Muscle of back (tissue), 13 donors: ENCODE measurements at places on chromosomes 1 and 21.

DNA sequence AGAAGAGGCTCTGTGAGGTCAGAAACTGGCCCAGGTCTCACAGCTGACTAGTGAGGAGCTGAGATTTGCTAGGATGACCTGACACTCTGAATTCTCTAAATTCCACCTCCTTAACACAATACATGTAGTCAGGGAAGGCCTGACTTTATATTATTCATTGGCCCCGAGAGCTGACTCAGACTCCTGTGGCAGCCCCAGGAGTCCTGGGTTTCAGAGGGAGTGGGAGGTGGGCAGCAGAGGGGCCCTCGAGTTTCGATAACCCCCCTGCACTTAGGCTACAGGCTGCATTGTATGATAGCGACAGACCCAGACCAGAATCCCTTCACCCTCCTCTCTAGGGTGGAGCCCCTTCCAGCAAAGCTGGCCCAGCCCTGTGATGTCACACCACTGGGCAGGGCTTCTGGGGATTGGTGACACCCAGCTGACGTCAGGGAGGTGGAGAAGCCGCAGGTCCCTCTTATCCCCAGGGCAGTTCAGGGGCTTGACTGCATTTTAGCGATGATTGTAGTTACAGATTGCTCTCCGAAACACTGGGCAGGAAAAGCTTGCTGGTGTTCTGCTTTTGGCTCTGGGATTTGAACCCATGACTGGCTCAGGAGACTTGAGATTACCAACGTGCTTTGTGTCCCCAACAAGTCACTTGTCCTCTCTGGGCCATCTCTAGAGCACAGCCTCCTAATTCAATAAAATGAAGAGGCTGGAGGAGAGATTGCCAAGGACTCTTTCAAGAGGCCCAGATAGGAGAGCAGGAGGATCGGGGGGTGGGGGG is 17.0 kb upstream of the GPR37L1 start:
- no peak for DNase-seq

- DNase-seq = no peak
Measured at GRCh38 chr1:193114485-193115095, 7.2 kb upstream of the CDC73 start.

DNA sequence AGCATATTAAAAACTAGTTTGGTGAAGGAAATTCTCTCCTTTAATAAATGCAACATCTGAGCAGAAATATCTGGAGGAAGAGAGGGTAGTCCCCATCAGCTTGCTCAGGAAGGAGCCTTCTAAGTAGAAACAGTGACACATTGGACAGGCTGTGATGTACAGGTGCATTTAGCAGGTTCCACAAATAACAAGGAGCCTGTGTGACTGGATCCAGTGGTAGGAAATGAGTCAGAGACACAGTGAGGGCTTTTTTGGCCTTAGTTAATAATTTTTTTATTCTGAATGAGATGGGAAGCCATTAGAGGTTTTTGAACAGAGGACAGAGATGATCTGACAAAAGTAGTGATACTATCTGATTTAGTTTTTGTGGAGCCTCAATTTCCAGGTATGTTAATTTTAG is 738.9 kb upstream of the PTBP2 start:
- no peak for DNase-seq

DNA sequence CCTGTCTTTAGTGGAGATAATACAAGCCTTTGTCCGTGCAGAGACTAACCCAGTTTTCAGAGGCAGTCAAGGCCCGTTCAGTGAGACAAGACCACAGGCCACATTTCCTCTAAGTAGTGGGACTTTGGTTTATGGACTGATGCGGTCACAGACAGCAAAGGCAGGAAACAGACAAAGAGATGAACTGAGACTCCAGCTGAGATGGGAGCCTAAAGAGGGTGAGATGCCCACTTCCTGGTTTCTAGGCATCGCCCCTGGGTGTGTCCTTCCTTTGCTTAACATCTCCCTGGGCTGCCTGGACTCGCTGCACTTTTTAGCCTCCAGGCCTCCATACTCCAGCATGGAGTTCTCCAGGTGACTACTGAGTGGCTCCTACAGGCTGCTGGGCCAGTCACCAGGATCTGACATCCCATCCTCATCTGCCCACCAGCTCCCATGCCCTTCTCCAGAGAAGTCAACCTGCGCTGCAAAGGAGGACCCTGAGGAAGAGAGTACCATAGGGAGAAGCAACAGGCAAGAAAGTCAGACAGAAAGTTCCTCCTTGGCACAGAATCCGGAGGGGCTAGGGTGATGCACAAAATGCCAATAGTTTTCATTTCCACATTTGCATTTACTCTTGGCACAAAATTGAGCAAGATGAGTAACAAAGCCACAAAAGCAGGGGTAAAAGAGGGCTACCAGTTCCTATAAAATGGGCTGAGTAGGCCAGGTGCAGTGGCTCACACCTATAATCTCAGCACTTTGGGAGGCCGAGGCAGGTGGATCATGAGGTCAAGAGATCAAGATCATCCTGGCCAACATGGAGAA is 15.1 kb downstream of the THEMIS2 start:
- DNase-seq = no peak

GRCh38 chr21:34582506-34583150 is 32.3 kb downstream of the RCAN1 start:
- peak; percentile 36 for DNase-seq

- no peak for DNase-seq
Measured at GRCh38 chr1:162138599-162139181, 69.2 kb downstream of the NOS1AP start.

- no peak for DNase-seq
Measured at GRCh38 chr21:29189353-29189752, 58.9 kb downstream of the MAP3K7CL start.

GRCh38 chr1:5428351-5428750 is 563.9 kb downstream of the NPHP4 start:
- no peak for DNase-seq

DNA sequence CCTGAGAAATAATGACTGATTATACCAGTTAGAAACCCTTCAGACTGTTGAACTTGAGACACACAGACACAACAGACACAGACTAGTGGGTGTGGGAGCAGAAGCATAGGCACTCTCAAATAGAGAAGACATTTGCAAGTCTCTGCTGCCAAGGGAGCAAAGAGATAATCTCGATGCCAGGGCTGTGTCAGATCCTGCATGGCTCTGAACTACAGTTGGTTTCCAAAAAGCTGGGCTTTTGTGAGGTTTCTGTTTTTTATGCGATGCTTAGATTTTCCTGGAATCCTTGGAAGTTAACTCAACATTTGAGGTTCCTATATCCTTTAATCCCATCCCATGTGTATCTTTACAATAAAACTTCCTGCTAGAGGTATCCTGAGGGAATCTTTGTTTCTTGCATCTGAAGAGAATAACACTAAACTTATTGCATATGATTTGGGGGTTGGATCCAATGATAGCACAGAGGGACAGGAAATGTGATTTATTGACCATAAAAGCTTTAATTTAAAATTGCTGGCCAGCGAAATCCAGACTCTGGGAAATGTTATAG is 236.4 kb downstream of the SPATA17 start:
- DNase-seq = no peak

GRCh38 chr1:213761845-213762407 is 225.8 kb upstream of the PROX1 start:
- DNase-seq = no peak

DNA sequence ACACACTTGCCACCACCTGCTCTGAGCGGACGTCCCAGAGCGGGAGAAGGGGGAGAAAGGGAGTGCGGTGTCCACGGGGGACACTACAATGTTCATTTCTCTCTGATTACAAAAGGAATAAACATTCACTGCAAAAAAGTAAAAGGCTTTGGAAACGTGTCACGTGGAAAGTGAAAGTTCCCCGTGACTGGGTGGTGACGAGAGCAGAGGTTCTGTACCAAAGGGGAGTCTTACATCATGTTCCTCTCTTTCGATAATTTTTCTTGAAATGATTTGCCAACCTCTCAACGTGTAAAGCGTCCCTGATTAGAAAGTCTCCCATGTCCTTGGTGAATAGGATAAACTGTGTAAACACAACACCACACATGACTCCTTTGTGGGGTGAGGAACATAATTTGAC is 22.0 kb upstream of the PRDM15 start:
- DNase-seq = no peak

- DNase-seq = no peak
Measured at GRCh38 chr1:1943834-1944570, 24.9 kb upstream of the TMEM52 start.

DNA sequence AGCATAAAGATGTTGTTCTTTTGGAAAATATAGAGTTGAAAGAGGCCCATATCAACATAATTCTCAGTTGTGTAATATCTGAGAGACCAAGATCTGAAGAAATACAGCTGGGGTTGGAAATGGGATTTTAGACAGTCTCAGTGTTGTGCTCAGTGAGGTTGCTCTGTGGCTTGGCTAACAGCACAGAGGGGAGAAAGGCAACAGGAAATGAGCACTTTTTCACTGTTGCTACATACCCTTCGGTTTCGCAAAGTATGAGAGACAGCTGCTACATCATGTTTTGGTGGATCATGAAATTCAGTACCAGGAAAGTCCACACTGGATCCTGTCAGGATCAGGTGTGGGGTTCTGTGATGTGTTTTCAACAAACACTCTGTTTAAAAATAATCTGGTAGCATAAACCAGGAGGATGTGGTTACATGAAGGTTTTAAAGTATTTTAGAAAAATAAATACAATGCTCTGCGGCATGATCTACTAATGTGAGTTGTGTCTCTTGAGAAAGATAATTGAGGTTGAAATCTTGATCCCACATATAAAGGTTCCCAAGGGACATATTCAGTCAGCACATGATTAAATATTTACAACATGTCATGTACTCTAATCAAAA is 7.0 kb upstream of the GPR88 start:
- peak; percentile 33 for DNase-seq

DNA sequence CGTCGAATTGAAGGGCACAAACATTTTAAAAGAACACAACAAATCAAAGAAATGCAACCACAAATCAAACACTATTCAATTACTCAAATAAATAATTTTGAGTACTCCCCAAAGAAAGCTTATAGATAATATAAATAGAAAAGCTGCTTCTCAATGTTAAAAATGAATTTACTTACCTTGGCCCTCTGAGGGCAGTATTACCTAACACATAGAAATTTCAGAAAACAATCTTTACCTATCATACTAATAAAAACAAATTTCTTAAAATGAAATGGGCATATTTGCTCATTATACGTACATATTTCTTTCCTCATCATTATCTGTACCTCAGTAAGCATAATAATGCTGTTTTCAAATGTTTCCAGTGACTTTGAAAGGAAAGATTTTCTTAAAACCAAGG is 141.8 kb downstream of the AKT3 start:
- DNase-seq = no peak

- DNase-seq = no peak
Measured at GRCh38 chr1:227070638-227071285, 130.7 kb downstream of the COQ8A start.

DNA sequence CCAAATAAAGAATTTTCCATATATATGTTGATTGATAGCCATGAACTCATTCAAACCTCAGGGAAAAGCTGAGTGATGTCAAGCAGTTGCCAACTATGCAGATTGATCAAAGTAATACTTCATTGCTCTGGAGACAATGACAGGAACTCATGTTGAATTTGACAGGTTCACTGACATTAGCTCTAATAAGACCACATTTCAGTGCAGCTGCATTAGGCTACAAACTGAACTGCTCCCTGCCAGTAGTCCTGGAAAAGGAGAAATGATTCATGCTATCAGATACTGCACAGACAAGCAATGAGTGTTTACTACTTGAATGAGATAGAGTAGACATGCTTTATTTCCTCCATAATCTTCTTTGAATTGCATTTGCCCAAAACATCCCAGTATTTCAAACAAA is 948.4 kb downstream of the MRPL39 start:
- DNase-seq = peak; percentile 7

DNA sequence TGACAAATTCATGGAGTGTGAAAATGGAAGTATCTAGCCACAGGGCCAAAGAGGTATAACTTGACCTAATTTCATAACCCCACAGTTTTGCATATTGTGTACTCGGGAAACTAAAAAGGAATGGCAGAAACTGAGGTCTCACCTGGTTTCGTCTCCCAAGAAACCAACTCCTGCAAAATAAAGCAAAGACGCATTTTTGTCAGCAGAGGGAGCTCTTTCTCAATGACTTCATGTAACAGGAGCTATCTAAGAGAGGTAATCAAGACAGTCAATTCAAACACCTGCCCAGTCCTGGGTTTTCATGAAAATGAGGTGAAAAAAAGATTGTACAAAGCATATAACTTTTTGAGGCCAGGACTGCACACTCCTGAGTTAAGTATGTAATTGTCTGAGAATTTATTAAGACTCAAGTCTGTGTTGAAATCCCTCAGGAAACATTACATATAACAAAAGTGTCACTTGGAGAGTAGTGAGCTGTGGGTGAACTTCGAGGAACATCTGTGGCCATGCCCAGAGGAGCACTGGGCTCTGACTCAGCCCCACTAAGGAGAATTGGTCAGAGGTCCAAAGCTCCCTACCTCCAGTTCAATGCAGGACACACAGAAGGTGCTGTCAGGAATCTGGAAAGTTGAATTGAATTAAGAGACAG is 17.6 kb downstream of the FCRL4 start:
- peak; percentile 60 for DNase-seq

DNA sequence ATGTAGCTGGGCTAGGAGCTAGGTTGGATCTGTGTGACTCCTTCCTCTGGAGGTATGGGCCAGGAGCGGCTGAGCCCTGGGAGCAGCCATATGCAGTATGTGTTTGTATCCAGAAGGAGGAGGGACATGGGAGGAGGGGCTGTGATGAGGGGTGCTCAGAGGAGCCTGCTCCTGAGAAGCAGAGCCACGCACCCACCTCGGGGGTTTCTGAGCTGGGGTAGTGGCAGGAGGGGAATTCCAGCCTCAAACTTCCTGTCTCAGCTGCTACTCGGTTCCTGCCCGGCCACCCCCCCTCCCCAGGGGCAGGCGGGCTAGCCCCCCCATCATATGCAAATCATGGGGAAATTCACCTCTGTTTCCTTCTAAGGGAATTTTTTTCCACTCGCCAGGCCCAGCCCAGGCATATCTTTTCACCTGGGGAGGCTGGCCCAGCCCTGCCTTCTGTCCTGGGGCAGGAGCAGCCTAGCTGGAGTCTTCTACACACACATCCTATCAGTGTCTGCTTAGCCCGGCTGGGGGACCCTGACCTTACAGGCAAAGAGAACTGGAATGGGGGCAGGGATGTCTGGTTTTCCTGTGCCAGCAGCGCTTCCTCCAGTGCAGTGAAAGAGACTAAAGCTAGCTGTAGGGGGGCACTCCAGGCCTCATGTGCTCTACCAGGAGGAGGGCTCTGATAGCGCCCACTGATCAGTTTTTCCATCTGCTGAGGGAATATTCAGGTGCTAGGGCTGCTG is 3.0 kb downstream of the ZC3H12A start:
- DNase-seq = no peak

DNA sequence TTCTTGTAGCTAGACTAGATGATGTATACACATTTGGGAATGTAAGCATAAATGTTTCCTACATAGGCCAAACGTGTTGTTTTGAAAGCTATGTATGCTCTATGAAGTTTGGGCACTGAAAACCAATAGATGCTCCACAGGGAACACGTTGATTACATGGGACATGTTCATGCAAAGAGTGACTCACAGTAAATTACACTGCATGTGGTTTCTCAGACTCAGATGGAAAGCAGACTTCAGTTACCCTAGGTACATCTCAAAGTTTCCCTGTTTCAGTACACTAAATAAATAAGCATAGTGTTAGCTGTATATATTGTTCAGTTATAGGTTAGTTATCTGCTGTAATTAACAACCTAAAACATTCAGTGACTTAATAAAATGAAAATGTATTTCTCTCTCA is 301.9 kb upstream of the RUNX1 start:
- DNase-seq = no peak
